ENCODE measurements at places on chromosomes 1 and 21.

DNA sequence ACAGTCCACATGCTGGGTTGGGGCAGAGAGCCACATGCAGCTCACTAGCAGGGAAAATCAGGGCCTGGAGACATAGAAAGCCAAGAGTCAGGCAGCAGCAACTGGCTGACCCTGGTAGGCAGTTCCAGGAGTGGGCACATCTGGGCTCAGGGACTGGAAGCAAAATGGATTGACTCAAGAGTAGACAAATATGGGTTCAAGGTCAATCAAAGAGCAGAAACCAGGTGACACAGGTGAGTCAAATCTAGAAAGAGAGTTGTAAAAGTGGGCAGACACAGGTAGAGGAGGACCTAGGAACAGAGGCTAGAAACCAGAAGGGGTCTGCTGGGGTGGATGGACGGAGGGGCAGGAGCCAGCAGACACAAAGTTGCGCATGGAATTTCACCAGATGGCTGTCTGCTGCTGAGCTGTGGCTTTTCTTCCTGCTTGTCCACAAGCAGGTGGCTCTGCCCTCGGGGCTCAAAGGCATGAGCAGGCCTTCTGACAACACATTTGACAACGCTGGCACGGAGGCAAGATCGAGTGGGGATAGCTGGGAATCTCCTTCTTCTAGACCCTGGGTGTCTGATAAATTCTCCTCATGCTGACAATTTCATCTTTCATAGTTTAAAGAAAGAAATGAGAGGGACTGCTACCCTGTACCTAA is 40.8 kb upstream of the IGSF3 start:
- DNase-seq, result no peak

DNA sequence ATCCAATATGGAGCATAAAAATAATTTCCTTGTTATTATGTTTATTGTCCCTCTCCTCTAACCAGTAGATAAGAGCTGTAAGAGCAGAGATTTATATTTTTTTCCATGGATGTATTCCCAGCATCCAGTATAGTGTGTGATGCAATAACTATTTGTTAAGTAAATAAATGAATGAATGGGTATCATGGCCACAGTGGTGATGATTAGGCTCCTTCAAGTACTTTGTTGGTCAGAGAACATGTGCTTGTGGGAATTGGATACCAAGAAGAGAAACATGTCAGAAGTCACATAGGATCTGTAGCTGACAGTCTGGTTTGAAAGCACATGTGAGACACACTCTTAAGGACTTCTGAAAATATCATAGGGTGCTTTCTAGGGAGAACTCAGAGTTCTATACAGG is 588.5 kb downstream of the AGBL4 start:
- DNase-seq, result no peak

DNA sequence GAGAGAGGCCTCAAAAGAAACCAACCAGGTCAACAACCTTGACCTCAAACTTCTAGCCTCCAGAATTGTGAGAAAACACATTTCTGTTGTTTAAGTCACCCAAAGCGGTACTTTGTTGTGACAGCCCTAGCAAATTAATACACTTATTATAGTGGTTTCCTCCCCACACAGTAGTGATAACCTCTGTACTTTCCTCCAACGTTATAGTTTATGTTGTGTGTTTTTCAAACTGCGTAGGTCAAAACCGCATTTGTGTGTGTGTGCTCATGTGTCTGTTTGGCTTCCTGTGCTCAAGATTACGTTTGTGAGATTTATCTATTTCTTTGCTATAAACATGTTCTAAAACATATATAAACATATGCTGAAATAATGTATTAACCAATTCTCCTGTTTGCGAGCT is 667.8 kb upstream of the USP24 start:
- DNase-seq, result no peak

DNA sequence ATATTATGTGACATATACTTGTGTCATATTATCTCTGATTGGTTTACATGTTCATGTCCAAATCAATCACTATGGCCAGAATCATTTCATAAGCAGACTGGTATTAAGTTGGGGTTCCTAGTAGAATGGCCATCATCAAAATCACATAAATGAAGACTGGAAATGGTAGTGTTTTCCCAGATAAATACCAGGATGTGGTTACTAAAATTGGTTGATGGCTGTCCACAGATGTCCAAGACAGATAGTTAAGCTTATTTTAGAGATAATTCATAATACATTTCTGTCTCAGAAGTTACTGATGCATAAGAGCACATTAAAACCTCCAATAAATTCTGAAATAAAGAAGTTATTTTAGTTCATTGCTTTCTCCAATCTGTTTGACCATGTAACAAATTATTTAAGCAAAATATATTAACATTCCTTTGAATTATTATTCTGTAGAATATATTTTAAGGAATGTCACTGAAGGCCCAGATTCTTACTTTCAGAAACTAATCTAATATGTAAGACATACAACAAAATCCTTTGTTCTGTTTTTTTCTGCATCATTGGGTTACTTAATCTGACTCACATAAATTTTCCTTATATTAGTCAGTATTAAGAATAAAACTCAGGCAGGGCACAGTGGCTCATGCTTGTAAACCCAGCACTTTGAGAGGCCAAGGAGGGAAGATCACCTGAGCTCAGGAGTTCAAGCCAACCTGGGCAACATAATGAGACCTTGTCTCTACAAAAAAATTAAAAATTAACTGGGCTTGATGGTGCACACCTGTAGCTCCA is 483.9 kb downstream of the PTPRC start:
- no peak for DNase-seq

GRCh38 chr1:200967693-200968468 is 55.6 kb downstream of the KIF21B start:
- no peak for DNase-seq

Measured in activated CD4-positive, alpha-beta T cell treated with anti-CD3 and anti-CD28 coated beads for 4 hours (primary cell).